ENCODE measurements at places on chromosomes 16 and 17.

- no peak for DNase-seq
Observed at GRCh38 chr16:71218306-71218963, 12.1 kb downstream of the HYDIN start.

DNA sequence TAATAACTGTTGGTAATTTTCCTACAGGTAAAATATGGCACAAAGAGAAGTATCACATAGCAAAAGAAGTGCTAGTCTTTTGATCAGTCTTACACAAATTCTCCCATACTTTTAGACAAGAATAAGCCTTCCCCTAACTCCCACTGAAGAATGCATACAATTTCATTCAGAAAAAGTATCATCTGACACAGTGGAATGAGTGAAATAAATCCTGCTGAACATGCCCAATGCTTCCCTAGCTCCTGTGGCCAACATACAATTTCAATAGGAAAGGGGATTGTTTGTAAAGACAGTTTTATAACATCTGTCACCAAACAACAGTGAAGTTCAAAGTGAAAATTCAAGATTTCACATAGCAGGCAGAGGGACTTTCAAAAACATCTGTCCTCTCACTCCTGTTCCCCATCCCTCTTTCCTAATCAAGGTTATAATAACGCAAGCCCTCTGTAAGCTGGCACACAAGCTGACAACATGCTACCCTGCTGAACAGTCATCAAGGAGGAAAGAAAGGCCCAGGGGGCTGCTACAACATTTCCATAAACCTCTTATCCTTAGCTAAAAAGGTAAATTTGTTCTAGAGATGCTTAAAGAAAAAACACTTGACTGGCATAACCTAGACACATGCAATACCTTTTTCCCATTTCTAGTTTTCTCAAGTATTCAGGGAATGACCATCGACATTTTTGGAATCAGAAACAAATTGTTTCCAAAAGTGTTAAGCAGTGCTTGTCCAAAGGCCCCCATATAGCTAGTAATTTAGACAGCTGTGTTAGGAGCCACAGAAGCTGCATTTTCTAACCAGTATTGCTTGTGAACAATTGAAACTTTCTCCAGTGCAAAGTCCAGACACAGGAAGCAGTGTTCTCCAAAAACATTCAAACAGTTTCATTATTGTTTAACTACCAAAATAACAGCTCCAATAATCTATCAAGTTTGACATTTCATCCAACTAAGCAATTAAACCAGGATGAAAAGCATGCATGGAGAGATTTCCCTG, 11.5 kb upstream of the RFFL start:
- DNase-seq = no peak

DNA sequence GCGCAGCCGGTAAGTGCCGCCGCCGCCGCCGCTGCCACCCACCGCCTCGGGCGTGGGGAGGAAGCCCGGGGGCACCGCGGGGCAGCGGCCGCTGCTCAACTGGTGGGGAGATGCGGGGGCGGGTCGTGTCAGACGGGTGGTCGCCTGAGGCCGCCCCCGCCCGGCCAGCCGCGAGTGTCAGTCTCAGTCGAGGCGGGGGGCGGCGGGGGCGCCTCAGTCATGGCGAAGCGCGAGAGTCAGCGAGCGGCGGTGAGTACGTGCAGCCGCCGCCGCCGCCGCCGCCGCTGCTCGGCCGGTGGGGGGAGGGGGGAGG, 76.2 kb downstream of the CHD9 start:
- DNase-seq = no peak

DNA sequence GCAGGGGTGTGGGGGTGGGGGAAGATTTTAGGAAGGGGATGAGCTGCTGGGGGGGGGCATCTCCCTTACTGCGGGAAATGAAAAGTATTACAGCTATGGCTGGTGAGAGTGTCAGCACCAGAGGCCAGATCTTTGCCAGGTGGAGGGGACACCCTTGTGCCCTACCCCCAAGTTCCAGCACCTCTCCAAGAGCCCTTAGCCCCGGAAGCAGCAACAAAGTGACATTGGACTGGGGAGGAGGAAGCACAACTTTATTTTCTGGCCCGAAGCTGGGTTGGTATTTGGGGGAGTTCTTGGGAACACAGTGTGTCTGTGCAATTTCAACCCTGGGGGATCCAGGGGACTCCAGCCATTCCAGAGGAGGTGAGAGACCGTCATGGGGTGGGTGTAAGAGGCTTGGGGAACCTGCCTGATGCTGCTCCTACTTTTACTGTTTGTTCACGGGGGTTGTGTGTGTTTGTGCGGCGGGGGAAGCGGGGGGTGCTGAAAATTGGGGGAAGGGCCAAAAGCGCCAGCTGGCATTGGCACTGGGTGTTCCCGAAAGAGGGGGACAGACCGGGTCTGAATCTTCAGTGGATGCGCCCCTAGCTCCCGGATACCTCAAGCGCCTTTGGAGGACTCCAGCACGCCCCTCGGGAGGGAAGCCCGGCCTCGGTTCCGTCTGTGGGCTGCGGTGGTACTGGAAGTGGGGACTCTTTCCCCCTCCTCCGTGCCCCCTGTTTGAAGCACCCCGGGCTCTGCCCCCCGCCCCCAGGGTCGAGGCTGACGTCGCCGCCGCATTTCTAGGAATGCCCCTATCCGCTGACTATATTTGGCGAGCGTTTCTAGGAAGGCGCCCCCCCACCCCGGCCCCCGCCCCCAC, 230.3 kb downstream of the MRTFB start:
- DNase-seq = no peak

GRCh38 chr16:3915426-3916260, 35.1 kb upstream of the CREBBP start:
- no peak for DNase-seq

DNA sequence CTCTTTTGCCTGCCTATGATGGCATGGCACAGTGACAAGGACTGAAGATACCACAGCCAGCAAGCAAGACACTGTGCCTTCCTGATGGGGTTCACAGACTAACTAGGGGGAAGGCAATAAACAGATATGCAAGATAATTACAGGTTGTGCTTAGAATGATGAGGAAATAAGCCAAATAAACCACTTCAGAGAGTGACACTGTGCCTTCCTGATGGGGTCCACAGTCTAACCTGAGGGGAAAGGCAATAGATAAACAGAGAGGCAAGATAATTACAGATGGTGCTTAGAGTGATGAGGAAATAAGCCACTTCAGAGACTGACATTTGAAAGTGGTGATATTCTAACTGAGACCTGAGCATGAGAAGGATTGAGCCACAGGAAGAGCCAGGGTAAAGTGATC, 84.2 kb downstream of the HS3ST2 start:
- no peak for DNase-seq

DNA sequence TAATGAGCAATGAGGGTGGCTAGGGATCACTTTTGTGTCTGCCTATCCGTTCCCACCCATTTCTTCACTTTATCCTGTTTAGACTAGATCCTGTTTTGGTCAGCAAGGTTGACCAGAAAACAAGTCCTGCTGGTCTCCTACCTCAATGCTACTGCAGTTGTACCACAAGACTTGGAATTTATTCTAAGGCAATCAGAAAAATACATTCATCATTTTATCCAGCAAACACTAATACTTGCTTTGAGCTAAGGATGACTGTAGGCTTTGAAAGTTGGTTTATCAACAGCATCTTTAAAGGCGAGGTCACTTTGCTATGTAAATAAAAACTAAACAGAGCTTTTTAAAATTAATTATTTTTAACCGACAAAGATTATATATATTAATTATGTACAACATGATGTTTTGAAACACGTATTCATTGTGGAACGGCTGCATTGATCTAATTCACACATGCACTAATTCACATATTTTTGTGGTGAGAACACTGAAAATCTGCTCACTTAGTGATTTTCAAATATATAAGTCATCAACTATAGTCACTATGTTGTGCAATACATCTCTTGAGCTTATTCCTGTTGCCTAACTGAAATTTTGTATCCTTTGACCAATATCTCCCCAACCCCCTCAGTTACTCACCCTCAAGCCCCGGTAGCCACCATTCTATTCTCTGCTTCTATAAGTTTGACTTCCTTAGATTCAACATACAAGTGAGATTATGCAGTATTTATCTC, 125.9 kb upstream of the HS3ST3A1 start:
- no peak for DNase-seq

- no peak for DNase-seq
Observed at GRCh38 chr17:77217566-77217965, 76.8 kb downstream of the SEC14L1 start.

DNA sequence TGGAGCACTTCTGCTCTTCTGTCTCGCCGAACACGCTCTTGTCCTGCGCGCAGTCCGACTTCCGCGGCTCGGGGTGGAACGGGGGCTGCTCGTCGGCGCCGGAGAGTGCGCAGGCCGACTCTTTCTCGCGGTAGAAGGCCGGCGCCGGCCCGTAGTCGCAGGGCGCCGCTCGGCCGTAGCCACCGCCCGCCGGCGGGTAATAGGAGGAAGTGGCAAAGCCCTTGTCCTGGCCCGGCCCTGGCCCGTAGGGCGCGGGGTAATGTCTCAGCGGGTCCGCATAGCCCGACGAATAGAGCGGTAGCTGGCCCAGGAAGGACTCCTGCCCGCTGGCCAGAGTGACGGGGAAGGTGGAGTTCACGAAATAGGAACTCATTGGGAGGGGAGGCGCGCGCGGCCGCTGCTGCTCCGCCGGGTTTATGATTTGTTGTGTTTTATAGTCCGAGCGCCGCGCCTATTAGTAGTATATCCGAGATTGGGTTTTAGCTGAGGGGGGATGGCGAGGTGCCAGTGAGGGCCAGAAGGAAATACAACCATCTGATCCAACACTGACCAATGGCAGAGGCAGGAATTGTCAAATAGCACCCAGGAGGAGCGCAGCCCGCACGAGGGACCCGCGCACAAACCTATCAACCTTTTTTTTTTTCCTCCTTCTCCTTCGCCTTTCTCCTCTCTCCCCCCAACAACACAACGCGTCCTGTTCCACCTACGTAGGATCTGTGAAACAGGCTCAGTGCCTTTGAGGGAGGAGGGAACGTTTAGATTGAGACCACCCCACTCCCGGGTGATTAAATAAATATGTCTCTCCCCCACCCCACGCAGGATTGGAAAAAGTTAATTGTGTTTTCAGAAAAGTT, 4.4 kb upstream of the HOXB5 start:
- DNase-seq = no peak

DNA sequence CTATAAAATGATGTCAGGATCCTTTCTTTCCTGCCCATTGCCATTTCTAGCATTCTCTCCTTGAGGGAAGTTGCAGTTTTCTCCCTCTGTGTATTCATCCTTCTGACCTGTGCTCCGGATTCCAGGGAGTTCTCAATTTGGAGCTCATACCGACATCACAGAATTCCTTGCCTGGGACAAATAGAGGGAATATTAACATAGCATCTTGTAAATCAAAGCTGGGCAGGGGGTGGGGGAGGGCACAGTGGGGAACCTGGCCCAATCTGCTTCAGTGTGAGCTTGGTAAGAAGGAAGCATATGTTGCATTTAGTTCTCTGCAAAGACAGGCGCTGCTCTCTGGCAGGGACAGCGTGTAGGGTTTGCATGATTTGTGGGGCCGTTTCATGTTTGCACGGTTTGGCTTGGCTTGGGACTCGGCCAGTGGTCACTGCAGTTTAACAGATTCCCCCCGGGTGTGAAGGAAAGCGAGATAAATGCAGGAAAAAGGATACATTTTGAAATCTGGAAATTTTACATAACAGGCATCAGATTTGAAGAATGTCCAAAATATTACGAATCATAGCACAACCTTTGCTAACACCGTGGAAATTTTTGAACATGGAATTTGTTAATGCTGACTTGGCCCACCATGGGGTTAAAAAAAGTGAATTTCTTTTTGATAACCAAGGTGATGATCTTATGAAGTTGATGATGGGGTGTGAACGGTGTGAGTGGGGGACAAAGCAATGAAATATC, 178.0 kb downstream of the WWOX start:
- DNase-seq = no peak

DNA sequence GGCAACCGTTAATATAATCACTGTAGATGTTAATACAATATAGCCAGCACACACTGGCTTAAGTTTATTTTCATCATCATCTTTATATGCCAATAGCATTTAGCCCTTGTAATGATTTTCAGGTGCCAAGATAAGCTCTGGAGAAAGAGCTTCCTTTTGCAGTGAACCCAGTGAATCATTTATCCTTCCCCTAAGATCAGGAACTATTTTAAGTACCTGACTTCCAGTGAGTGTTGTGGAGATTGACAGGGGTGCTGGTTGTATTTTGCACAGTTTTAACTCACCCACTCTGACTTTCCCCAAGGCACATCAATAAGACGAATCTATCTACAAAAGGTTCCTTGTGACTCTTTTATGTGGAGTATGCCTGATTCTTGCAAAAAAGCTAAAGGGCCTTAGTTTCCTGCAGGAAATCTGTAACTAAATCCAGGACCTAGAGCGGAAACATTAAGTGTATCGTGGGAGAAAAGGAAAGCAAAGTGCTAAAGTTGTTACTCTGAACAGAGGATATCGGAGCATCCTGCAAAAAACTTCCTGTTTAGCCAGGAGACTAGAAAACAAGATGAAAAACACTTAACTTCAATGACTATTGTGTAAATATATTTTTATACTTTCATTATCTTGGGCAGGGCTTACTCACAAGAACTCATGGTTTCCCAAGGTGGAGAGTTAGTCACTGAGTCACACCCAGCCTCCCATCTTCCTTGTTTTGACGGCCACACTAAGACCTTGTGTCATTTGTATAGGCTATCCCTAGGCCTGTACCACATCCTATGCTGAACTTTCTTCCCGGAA, 183.6 kb downstream of the MAP2K6 start:
- DNase-seq = no peak

DNA sequence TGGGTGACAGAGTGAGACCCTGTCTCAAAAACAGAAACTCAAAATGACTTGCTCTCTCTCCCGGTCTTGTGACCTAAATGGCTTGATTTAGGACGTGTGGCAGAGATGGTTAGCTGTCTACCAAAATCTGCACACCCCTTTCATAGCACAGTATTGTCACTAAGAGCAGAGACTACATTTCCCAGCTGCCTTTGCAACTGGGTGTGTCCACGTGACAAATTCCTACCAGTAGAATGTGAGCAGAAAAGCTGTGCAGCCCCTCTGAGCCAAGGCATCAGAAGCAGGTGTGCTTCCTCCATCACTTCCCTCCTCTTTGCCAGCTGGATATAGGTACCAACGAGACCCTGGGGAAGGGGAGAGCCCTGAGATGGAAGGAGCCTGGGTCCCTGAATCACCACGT, 25.5 kb downstream of the GPR142 start:
- DNase-seq = no peak

GRCh38 chr17:59436900-59437299, 105.4 kb downstream of the YPEL2 start:
- DNase-seq = no peak

DNA sequence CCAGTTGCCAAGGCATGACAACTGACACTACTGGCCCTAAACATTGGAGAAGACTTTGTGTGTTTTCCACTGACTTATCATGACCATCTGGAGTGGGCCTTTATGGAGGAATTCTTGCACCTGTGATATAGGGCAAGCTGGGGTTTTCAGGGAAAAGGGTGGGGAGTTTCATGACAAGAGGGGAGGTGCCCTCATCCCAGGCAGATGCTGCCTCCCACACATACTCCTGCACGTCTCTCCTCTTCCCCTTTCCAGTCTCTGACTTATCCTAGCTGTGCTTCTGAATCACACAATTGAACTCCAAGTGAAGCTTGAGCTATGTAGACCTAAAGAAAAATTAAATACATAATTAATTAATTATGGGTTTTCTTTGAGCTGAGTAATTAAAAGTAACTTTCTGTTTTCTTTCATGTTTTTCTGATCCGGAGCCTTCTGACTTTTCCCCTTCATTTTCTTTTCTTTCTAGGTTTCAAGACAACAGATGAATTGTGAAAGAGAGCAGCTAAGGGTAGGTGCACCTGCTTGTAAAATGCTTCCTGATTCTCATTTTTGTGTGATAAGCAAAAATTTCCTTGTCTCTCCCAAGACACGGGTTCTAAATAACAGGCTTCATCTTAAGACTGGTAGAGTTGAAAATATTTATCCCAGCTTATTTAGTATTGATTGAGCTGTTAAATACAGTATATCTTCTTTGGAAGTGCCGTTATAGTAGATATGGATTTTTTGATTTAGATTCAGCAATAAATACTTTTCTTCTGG, 280.9 kb upstream of the RBFOX1 start:
- no peak for DNase-seq

All from T-helper 1 cell (primary cell).